Naive thymus-derived CD4-positive, alpha-beta T cell (primary cell): ENCODE measurements at places on chromosomes 6 and 20. TPM values are rescaled to one million over a fixed set of nuclear protein-coding genes. Genes with fewer than 3 reads are reported as not detected.
A peak's percentile ranks its signal among the peaks of the same experiment; 100 is the strongest.

- no peak overlapping the region for H3K4me3 ChIP-seq
- no peaks in the 10 kb centered on the region for H3K27me3 ChIP-seq
These were observed 85.6 kb upstream of the CARMIL1 start for GRCh38 chr6:25193460-25194171.

LTA gene
- total RNA-seq, result 12.3 TPM

FAM83B gene
- not detected for total RNA-seq

DNA sequence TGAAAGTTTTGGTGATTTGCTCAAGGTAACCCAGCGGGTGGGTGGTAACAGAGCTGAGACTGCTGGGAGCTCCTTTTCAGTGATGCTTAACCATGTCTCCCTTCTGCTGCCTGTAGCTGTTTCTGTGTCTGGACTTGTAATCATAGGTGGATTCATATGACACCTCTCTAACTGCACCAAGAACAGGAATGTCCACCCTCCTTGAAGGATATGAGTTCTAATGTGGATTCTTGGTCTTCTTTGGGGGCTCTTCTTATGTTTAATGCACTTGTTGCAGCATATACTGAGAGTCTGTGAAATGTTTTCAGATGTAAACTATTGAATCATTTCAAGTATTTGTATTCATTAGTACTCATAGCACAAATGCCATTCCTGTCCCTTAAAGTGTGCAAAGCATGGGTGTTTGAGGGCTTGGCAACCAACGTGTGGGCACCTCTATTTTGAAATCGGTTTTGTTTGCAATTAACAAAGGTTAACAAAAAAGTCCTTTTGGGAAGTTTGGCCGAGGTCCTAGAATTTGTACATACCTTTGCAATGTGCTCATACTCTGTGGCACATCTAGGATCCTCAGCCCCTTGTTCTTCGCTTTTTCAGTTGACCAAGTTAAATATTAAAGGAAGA lies 138.0 kb downstream of the SOX4 start:
- DNase-seq, result no peak
- no peaks in the 10 kb centered on the region for H3K36me3 ChIP-seq
- no peak overlapping the region for H3K27ac ChIP-seq

GRCh38 chr6:15508931-15509330 lies 153.9 kb downstream of the DTNBP1 start:
- H3K4me1 ChIP-seq, result no peaks in the 10 kb centered on the region
- DNase-seq, result no peak
- no peak overlapping the region for H3K27ac ChIP-seq
- no peaks in the 10 kb centered on the region for H3K27me3 ChIP-seq
- H3K36me3 ChIP-seq, result no peaks in the 10 kb centered on the region

GHRH gene
- total RNA-seq, result not detected

GRCh38 chr6:80338201-80338836 lies 231.8 kb downstream of the BCKDHB start:
- peak; percentile 72 for DNase-seq
- H3K27me3 ChIP-seq, result no peaks in the 10 kb centered on the region
- no peaks in the 10 kb centered on the region for H3K36me3 ChIP-seq
- H3K4me1 ChIP-seq, result no peaks in the 10 kb centered on the region
- H3K27ac ChIP-seq, result no peak overlapping the region
- H3K4me3 ChIP-seq, result no peak overlapping the region

TCF21 gene
- not detected for total RNA-seq

DNA sequence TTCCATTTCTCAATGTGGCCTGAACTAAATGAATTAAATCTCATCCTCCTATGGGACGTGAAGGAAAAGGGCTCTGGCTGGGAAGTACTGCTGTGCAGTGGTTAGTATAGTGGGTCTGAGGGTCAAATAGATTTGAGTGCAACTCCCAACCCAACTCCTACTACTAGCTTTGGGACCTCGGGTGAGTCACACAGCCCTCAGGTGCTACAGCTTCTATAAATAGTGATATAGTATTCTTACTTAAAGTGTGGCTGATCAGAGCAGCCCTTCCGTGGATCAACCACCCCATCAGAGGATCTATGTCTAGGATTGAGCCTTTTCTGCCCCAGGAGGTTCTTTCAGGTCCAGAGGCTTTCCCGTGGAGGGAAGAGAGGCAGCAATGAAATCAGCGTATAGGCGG lies 904 bp upstream of the UST start:
- peak overlapping the region; percentile 65 for H3K4me3 ChIP-seq
- DNase-seq, result no peak
- peaks cover 10% of the 10 kb centered on the region for H3K27me3 ChIP-seq
- no peak overlapping the region for H3K27ac ChIP-seq
- no peaks in the 10 kb centered on the region for H3K4me1 ChIP-seq
- no peaks in the 10 kb centered on the region for H3K36me3 ChIP-seq

- no peak overlapping the region for H3K27ac ChIP-seq
- no peaks in the 10 kb centered on the region for H3K27me3 ChIP-seq
- peaks cover 20% of the 10 kb centered on the region for H3K4me1 ChIP-seq
- no peaks in the 10 kb centered on the region for H3K36me3 ChIP-seq
- no peak for DNase-seq
These were observed 47.9 kb downstream of the AKIRIN2 start for GRCh38 chr6:87654122-87654521.

GRCh38 chr20:23823621-23824324 lies 2.8 kb downstream of the CST2 start:
- H3K27me3 ChIP-seq, result no peaks in the 10 kb centered on the region
- H3K4me3 ChIP-seq, result no peak overlapping the region
- no peaks in the 10 kb centered on the region for H3K36me3 ChIP-seq
- H3K4me1 ChIP-seq, result no peaks in the 10 kb centered on the region

OLIG3 gene
- not detected for total RNA-seq

LRRC1 gene
- total RNA-seq, result 1.2 TPM

- H3K27ac ChIP-seq, result no peak overlapping the region
- no peak for DNase-seq
- H3K36me3 ChIP-seq, result no peaks in the 10 kb centered on the region
- H3K27me3 ChIP-seq, result no peaks in the 10 kb centered on the region
These were observed 15.7 kb upstream of the POU5F1 start for GRCh38 chr6:31186052-31186734.

GRCh38 chr6:159759645-159760044 lies 2.2 kb upstream of the ACAT2 start:
- H3K27ac ChIP-seq, result peak overlapping the region; percentile 19
- H3K27me3 ChIP-seq, result no peaks in the 10 kb centered on the region
- no peak for DNase-seq
- peaks cover 34% of the 10 kb centered on the region for H3K36me3 ChIP-seq

CALHM4 gene
- not detected for total RNA-seq

DNA sequence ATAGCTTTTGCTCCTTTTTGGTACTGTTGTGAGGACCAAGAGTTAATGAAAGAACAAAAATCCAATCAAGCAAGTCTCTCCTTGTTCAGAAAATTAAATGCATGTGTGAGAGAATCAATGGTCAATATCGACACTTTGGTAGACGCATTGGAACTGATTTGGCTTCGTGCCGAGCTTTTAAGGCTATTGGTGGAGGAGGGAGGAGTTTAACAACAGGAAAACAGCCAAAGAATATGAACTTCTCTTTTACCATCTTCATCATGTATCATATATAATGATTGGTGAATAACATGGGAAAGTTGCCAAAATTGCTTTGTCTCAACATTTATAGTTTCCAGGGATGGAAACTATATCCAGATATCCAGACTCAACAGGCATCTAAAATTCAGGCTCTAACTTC lies 266.5 kb upstream of the CITED2 start:
- H3K27ac ChIP-seq, result no peak overlapping the region
- no peaks in the 10 kb centered on the region for H3K4me1 ChIP-seq
- H3K27me3 ChIP-seq, result no peaks in the 10 kb centered on the region
- no peak overlapping the region for H3K4me3 ChIP-seq
- DNase-seq, result no peak
- H3K36me3 ChIP-seq, result no peaks in the 10 kb centered on the region

BCAS4 gene
- 53.0 TPM for total RNA-seq

PDE7B gene
- 3.1 TPM for total RNA-seq

- H3K27me3 ChIP-seq, result no peaks in the 10 kb centered on the region
- no peaks in the 10 kb centered on the region for H3K4me1 ChIP-seq
- DNase-seq, result peak; percentile 6
- H3K4me3 ChIP-seq, result no peak overlapping the region
These were observed 353.1 kb upstream of the TSHZ2 start for GRCh38 chr20:52619101-52619500.

TAB2 gene
- total RNA-seq, result 226 and 234 TPM in 2 replicates

EMILIN3 gene
- not detected for total RNA-seq

DNA sequence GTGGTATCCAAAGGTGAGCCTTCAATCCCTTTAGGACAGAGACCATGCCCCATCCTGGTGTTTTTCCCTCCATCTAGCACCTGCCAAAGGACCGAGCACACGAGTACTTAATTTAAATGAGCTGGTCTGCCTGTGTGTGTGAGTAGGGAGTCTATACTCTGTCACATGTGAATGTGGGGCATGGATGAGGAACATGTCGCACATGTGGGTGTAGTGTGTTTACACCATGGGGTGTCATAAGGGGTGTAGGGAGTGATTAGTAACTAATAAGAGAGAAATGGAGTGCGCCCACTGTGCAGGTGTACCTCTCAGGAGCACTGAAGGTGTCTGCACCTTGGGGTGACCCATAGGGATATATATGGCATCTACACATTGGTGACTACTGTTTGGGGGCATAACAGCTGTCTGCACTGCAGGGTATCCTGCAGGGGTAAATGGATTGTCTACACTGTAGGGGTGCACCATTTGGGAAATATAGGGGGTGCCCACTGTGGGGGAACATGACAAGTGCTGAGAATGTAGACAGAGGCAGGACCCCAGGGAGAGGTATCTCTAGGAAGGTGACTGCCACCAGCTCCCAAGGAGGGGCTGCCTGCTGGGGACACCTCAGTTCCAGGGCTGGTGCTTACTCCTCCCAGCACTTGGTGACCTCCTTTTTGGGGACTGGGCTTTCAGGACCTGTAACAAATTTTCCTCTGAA lies 53.5 kb downstream of the EBF4 start:
- H3K36me3 ChIP-seq, result no peaks in the 10 kb centered on the region
- no peak for DNase-seq
- no peak overlapping the region for H3K27ac ChIP-seq
- no peaks in the 10 kb centered on the region for H3K27me3 ChIP-seq
- peaks cover 27% of the 10 kb centered on the region for H3K4me1 ChIP-seq

- H3K27me3 ChIP-seq, result no peaks in the 10 kb centered on the region
- no peak overlapping the region for H3K4me3 ChIP-seq
- no peak overlapping the region for H3K27ac ChIP-seq
- H3K36me3 ChIP-seq, result no peaks in the 10 kb centered on the region
- no peaks in the 10 kb centered on the region for H3K4me1 ChIP-seq
These were observed 10.6 kb downstream of the ULBP3 start for GRCh38 chr6:150058231-150058792.

DNA sequence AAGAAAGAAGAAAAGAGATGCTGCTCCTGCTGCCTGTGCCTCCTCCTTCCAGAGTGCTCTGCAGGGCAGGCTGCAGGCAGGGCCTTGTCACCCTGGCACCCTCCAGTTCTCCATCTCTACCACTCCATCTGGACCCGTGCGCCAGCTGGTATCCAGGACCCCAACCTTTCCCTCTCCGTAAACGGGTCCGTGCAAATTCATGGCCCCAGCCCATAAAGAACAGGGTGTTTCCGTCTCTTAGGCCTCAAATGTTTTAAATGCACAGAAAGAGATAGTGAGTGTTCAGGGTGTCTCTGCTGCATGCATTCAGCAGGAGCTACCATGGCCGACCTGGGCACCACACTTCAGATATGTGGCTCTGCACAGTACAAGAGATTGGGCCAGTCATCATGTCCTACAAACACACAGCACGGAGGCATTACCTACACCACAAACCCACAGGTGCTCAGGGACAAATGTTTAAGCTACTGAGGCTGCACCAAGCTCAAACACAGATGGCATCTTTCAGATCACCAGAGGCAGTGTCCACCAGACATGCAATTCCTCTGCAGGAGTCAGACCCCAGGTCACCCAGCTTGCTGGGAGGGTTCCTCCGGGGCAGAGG lies 258.1 kb downstream of the DLL1 start:
- no peak overlapping the region for H3K27ac ChIP-seq
- no peaks in the 10 kb centered on the region for H3K36me3 ChIP-seq
- H3K4me1 ChIP-seq, result no peaks in the 10 kb centered on the region
- no peak overlapping the region for H3K4me3 ChIP-seq
- DNase-seq, result no peak

DNA sequence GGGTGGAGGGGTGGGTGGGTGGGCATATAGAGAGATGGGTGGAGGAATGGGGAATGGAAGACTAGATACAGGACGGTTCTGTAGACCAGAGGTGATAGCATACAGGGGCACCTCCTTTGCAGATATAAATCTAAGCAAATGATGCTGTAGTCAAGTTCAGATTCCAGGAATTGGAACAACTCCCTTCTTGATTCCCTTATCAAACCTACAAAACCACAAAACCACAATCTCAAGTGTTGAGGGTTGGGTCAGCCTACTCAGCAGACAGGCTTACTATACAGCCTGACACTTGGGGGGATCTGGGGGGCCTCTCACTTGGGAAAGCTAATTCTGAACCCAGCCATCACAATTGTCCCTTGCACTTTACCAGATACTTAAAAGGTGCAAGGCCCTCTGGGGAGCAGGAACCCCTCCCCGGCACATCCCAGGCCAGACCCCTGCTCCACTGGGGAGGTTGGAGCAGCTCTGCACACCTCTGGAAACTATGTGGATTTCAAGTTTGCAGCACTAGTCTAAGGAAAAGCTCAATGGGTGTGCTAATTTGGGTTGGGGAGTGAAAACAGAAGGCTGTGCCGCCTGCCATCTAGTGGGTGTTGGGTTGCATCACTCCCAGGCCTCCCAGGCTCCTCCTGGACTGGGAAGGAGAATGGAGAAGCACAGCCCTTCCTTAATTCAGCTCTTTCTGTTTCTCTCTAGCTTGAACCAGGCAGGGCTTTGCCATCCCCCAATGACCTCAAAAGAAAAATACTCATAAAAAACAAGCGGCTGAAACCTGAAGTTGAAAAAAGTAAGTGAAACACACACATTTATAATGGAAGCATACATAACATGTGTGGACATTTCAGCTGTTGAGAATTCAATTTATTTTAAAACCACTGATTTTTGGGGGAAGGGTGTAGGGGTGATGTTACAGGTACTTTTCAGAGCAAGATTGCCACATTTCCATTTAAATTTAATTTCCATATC lies 121.2 kb upstream of the LAMP5 start:
- H3K4me3 ChIP-seq, result no peak overlapping the region
- no peaks in the 10 kb centered on the region for H3K36me3 ChIP-seq
- DNase-seq, result no peak
- H3K27ac ChIP-seq, result no peak overlapping the region
- H3K4me1 ChIP-seq, result no peaks in the 10 kb centered on the region

GRCh38 chr6:154261688-154262397 lies 94.8 kb downstream of the IPCEF1 start:
- H3K4me1 ChIP-seq, result no peaks in the 10 kb centered on the region
- no peaks in the 10 kb centered on the region for H3K27me3 ChIP-seq
- no peak overlapping the region for H3K27ac ChIP-seq
- no peaks in the 10 kb centered on the region for H3K36me3 ChIP-seq
- H3K4me3 ChIP-seq, result no peak overlapping the region

- H3K27me3 ChIP-seq, result no peaks in the 10 kb centered on the region
- DNase-seq, result no peak
- no peaks in the 10 kb centered on the region for H3K36me3 ChIP-seq
- H3K27ac ChIP-seq, result no peak overlapping the region
- no peaks in the 10 kb centered on the region for H3K4me1 ChIP-seq
These were observed 111.2 kb upstream of the SLC35B3 start for GRCh38 chr6:8546496-8546895.
